Activated CD4-positive, alpha-beta T cell treated with anti-CD3 and anti-CD28 coated beads for 36 hours (primary cell): ENCODE measurements at places on chromosomes 3 and 15. TPM values are rescaled to one million over a fixed set of nuclear protein-coding genes. Genes with fewer than 3 reads are reported as not detected.

GRCh38 chr3:72247645-72248388, 462.9 kb upstream of the PROK2 start:
- no peak for DNase-seq
- H3K27ac ChIP-seq = no peak overlapping the region
- no peaks in the 10 kb centered on the region for H3K4me1 ChIP-seq
- H3K36me3 ChIP-seq = no peaks in the 10 kb centered on the region
- H3K4me3 ChIP-seq = no peak overlapping the region

- H3K27me3 ChIP-seq = no peaks in the 10 kb centered on the region
- peaks cover 96% of the 10 kb centered on the region for H3K36me3 ChIP-seq
- peak overlapping the region; percentile 97 for H3K4me3 ChIP-seq
Measured at GRCh38 chr3:185929192-185930151, 8.3 kb downstream of the TRA2B start.

HAPLN3 gene
- 53.9 TPM for total RNA-seq

- H3K4me1 ChIP-seq = no peaks in the 10 kb centered on the region
- peaks cover 7% of the 10 kb centered on the region for H3K27me3 ChIP-seq
- no peak overlapping the region for H3K27ac ChIP-seq
- no peaks in the 10 kb centered on the region for H3K36me3 ChIP-seq
Measured at GRCh38 chr3:43649365-43649968, 27.7 kb upstream of the ANO10 start.

DNA sequence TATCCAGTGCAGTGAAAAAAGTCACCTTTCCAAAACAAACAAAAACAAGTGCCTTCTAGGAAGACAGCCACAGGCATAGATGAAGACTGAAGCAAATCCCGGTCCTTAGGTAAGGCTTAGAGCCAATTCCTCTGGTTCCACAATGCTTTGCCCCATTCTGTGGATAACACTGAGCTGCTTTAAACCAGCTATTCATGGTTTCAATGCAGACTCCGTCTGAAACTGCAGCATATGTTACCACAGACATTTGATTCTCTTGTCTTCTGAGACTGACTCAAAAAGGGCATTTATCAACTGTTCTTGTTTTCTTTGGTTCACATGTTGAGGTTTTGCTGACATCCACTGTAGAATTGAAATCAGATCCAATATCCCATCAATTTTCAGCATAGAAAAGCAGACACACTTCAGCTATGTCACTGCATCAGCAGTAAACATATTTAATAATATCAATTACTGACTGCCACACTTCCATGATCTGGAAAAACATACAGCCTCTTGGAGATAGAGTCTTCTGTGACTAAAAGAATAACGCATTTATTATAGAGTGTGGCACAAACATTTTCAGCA, 659.3 kb downstream of the ROBO2 start:
- no peaks in the 10 kb centered on the region for H3K4me1 ChIP-seq
- no peaks in the 10 kb centered on the region for H3K36me3 ChIP-seq
- no peak overlapping the region for H3K27ac ChIP-seq
- H3K27me3 ChIP-seq = no peaks in the 10 kb centered on the region
